NCI-H510A (cell line): ENCODE measurements at places on chromosomes 5 and 9.

GRCh38 chr5:80217667-80218066 lies 38.2 kb downstream of the SERINC5 start:
- no peak for DNase-seq

GRCh38 chr9:21779397-21779796 lies 23.0 kb upstream of the MTAP start:
- DNase-seq, result no peak

GRCh38 chr9:33023661-33024060 lies 1.4 kb upstream of the DNAJA1 start:
- no peak for DNase-seq

DNA sequence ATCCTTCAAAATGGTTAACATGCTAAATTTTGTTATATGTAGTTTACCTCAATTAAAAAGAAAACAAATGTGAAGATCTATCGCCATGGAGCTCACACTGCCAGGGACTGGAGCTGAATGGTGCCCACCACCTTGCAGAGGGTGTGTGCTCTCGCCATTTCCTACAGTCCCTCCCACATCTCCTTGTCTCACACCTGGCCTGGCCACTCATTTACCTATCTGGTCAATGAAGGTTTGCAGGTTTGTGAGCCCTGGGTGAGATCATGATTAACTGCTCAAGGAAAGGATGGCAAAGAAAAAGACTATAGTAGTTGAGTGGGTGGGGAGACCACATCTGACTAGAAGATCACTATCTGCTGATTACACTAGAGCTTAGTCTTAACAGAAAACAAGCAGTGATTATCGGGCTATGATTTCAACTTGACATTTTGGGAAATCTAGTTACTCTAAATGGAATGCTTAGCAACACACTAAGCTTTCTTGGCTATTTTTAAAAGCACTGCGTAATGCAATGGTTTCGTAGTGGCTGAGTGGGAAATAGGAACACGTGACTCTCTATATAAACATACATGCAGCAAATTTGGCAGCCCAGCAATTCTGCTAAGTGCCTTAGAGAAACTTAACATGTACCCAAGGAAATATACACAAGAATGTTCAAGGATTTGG lies 27.3 kb downstream of the PUM3 start:
- no peak for DNase-seq

DNA sequence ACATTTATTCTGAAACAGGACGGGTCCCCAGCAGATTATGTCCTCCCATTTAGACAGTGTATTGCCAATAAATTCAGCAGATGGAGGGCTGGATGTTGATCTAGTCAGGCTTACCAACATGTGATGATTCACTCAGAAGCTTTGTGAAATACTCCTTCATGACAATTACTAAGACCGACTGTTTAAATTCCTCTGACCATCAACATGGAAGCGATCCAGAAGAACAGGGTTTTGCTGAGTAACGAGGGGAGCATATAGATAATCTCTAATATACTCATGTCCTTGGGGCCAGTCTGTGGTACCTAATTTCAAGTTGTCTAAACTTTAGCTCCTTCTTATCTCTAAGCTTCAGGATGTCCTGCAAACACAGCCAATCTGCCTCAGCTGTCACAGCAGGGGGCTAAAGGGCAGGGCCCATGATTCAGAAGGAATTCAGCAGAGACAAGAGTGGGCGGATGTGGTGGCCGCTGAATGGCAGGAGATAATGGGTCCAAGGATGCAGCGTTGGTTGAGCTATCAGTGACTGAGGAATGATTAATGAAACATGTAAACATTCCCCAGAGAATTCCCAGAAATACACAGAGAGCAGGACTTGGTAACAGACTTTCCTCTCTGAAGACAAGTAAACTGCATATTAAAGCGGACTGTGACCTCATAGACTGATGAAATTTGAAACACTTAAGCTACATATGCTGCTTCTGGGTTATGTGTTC lies 109.4 kb downstream of the ANKRD55 start:
- DNase-seq, result no peak

DNA sequence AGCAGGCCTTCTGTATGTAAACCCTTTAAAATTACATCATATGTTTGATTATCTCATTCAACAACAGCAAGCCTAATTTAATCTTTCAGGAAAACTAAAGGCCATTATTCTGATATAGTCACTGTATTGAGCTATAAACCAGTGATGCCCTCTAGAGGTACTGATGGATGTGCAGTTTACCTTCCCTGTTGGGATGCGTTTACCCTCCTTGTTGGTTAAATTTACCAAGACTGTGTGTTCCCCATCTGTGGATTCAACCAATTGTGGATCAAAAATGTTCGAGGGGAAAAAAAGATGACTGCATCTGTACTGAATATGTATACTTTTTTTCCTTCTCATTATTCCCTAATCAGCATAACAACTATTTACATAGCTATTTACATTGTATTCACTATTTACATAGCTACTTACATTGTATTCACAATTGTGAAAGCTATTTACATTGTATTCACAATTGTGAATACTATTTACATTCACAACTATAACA lies 3.7 kb upstream of the BAAT start:
- no peak for DNase-seq

DNA sequence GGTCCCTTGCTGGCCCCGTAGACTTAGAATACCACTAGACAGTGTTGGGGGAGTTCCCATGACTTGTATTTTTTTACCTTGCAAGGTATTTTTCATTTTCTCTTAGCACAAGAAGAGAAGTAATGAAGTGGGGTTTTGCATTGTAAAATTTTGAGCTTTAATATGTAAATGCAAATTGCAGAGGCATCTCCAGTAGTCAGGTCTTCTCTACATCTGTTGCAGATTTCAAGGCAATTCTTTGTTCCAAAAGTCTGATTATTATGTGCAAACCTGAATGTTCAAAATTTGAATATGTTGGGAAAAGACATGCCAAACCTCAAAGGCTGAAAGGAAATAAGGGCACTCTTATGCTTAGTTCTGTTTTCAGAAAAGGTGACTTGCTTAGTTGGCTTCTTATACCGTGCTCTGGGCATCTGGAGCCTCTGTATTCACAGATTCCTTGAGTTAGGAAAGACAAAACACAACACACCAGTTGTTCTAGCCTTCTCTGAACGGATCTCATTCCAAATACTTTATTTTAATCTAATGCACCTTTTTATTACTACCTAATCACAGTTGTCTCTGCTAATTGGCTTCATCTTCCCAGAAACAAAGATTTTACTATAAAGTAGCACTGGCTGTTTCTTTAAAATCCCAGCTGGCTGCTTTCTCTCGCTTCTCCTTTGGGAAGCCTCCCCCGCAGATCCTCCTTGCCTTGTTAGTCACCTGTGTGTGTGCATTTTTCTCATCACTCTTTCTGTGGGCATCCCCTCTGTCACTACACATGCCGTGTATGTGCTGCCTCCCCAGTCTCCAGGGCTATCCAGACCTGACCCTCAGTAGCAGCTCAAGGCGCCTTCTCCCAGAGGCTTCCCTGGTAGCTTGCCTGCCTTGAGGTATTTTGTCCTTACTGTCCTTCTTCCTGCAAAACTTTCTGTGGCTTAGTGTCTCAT lies 138.2 kb downstream of the TLE4 start:
- DNase-seq, result no peak

GRCh38 chr5:173291722-173292658 lies 36.2 kb downstream of the STC2 start:
- DNase-seq, result no peak

- no peak for DNase-seq
Measured at GRCh38 chr5:89662499-89662898, 747.1 kb downstream of the CETN3 start.

GRCh38 chr5:96624596-96624995 lies 37.6 kb upstream of the CAST start:
- no peak for DNase-seq

GRCh38 chr9:125428060-125428901 lies 166.7 kb downstream of the GAPVD1 start:
- DNase-seq, result no peak

DNA sequence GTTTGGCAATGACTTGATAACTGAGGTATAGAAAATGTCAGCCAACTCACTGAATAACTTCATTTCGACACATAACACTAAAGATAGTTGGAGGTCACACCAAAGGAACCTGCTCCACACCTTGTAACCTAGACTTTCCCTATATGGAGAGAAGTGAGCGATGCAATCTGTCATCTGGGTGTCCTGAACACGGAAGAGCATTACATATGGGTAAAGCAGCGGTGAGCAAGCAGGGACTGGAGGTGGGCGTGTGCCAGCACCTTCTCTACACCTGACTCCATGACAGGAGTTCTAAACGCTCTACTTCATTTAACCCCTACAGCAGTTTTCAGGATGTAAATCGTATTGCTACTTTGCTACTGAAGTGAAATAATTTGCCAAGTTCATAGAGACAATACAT lies 152.8 kb downstream of the SLC12A2 start:
- no peak for DNase-seq

GRCh38 chr9:103068753-103069152 lies 73.6 kb downstream of the CYLC2 start:
- DNase-seq, result no peak

- peak; percentile 12 for DNase-seq
Measured at GRCh38 chr5:92641031-92641962, 939.7 kb downstream of the NR2F1-AS1 start.

GRCh38 chr9:83456226-83456625 lies 82.0 kb downstream of the FRMD3 start:
- DNase-seq, result no peak

GRCh38 chr9:121529237-121529987 lies 29.8 kb upstream of the GGTA1 start:
- no peak for DNase-seq

DNA sequence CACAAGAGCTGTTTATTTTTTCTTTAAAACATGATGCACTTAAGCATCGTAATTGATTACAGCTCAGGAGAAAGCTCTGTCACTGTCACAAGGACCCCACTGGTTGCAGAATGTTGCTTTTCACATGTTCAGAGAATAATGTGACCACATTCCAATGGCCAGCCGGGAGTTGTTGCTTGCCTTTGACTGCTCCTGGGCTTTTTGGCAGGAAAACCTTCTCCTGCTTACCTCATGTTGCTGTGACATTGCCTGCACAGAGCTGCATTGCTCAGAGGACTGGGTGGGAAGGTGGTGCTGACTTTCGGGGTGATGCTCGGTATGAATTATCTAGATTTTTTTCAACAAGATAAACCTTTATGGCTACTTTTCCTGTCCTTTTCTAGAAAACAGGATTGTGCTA lies 88.2 kb downstream of the PALM2AKAP2 start:
- no peak for DNase-seq

DNA sequence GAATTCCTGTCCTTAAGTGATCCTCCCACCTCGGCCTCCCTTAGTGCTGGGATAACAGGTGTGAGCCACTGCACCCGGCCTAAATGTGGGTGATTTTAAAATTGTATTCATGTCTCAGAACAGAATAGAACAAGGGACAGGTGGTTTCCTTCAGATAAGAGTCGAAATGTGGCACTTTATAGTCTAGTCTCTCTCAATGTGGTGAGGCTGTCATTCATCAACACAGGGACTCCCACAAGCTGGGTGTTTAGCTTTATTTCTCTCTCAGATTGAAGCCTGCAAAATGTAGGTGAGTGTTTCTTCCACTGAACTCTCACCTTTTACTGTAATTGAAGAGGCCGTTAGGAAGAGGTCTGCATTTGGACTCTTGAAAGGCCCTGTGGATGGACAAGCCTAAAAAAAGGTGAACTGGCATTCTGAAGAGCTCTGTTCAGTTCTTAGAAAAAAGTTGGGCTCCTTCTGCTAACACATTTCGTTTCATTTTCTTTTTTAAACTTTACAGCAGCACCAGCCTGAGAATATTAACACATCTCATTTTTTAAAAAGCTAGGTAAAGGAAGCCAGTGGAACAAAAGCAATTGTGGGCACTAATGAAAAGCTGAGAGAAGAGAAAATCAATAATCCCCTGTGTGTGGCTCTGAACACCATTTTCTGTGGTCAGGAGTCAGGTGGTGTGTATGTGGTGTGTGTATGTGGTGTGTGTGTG lies 126.2 kb upstream of the SLC28A3 start:
- DNase-seq, result no peak
